ENCODE measurements at places on chromosomes 4 and X. TPM values are rescaled to one million over a fixed set of nuclear protein-coding genes. Genes with fewer than 3 reads are reported as not detected.
A peak's percentile ranks its signal among the peaks of the same experiment; 100 is the strongest.

DNA sequence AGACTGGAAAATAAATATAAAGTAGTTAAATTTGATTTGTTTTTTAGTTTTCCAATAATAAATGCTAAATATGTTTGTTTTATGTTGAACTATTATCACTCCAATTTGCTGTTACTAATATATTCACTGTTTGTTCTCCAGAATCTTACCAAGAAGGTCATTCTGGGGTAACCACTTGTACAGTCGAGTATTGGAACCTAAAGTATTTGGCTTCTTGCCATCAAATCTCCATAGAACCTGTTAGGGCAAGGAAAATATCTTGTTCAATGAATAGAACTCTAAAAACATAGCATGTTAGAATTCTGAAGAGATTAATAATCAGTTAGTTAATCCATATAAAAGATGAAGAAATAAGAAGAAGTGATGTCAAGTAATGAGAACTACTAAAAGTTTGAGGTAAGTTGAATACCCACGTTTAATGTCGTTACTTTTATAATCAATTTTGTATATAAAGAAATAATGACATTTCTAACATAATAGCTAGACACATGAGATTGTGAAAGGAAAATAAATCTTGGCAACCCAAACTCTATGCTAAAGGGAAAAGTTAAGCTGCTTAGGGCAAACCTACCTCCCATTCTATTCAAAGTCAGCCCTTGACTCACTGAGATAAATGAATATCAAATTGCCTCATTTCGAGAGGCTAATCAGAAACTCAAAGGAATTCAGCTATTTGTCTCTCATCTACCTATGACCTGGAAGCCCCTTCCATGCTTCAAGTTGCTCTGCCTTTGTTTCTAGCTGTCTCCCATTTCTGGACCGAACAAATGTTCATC, 15.3 kb downstream of the UGT2B15 start:
- no peak for DNase-seq

- peak; percentile 86 for DNase-seq
These were observed 1.8 kb upstream of the BCORL1 start for GRCh38 chrX:129980540-129981199.

DNA sequence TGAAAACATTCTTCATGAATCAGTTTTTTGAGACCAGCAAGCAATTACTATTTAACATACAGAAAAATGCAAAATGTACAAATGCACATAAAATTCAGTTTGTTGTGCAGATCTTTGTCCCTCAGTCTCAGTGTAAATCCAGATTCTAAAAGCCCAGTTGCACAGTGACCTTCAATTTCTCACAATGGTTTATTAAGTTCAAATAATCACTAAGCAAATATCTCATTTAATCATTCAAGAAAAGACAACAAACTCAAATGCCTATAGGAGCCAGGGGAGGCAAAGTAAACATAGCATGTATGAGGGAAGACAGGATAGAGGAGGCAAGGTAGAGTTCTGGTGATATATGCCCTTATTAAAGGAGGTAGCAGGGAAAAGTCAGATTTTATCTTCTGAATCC, 82.8 kb downstream of the PPP3CA start:
- DNase-seq = no peak

GRCh38 chrX:107014936-107015335, 14.9 kb upstream of the MORC4 start:
- no peak for DNase-seq

DCAF12L1 gene
- not detected for total RNA-seq

GRCh38 chr4:165433529-165433928, 54.7 kb downstream of the CPE start:
- DNase-seq = no peak

GRCh38 chr4:103895876-103896465, 176.2 kb upstream of the TACR3 start:
- no peak for DNase-seq

- DNase-seq = no peak
These were observed 204.1 kb downstream of the MAPK10 start for GRCh38 chr4:86155766-86156165.

GRCh38 chr4:110854021-110854678, 231.3 kb upstream of the PITX2 start:
- no peak for DNase-seq

MAGEB1 gene
- not detected for total RNA-seq

- DNase-seq = no peak
These were observed 33.1 kb upstream of the ANXA10 start for GRCh38 chr4:168059251-168059650.

GRCh38 chrX:72545990-72546389, 26.7 kb downstream of the HDAC8 start:
- no peak for DNase-seq

EDNRA gene
- 10.5 TPM for total RNA-seq

JCHAIN gene
- not detected for total RNA-seq

SPOCK3 gene
- 1.8 TPM for total RNA-seq

DNA sequence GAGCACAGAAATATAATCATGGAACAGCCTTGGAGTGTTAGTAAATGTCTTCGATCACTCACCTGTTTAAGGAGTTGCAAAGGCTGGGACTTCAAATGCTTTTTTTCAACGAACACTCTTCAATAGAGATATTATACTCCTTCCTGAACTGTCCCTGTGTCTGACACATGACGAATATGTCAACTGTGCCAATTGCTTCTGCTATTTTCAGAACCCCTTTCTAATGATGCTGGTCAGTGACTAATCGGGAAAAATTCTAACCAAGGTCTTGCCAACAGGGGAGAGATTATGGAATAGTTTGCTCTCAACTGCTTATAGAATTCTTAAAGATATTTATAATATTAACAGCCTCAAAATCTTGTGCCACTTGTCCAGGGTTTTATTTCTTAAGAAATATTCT, 8.5 kb upstream of the KLHL34 start:
- no peak for DNase-seq

DNA sequence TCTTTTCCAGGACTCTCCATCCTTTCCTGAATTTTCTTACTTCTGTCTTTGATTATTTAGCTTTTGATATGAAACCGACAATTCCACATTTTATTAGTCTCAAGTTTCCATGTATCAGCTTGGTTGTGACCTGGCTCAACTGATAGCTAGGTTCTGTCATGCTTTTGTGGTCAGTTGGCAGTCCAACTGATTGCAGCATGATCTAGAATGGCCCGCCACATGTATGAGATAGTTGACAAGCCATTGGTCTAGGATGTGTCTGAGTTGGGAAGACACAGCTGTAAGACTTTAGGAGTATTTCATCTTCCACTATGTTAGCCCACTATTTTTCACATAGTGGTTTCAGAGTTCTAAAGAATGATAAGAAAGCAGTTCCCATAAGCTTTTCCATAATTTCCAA, 117.5 kb upstream of the GRID2 start:
- no peak for DNase-seq

DNA sequence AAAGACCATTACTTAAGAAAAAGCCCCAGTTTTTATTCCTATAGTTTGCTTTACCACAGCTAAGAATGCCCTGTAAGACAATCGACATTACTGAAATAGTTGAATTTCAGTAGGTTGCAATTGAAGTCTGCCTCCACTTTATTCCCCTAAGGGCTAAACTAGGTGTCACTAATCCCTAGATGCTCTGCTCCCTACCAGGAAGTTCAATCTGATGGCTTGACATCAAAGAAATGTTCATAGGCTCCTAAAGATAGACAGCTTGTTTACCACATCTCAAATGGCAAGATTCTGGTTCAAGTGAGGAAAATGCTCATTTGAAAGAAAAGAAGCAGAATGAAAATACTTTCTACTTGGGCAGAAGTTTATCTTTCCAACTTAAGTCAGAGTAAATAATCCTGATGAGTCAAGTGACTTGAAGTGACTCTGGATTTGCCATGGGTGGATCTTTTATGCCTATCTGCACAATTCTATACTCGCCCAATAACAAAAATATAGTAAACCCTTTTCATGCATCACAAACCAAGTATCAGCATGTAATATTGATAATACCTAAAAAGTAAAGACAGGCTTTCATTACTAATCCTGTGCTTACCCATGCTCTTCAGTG, 117.2 kb downstream of the SH3RF1 start:
- no peak for DNase-seq

DNA sequence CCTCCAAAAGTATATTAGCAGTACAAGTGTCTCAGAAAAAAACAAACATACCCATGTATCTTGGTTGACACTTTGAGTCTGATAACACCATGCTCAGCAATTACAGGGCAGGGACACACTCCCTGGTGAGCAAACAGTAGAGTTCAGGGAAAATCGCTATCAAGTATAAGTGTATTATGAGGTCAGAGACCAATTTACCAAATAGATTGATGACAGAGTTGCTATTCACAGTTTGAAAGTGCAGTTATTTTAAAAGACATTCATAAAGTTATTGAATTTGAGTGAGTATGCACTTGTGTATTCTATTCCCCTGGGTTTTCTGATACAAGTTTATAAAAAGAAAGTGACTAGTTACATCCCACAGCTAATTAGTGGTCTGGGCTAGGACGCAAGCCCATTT, 10.2 kb upstream of the LONRF3 start:
- DNase-seq = no peak

- no peak for DNase-seq
These were observed 106.7 kb downstream of the ARHGAP6 start for GRCh38 chrX:11558972-11559371.

AADAT gene
- total RNA-seq = 4.3 TPM

OPHN1 gene
- 7.9 TPM for total RNA-seq

DNA sequence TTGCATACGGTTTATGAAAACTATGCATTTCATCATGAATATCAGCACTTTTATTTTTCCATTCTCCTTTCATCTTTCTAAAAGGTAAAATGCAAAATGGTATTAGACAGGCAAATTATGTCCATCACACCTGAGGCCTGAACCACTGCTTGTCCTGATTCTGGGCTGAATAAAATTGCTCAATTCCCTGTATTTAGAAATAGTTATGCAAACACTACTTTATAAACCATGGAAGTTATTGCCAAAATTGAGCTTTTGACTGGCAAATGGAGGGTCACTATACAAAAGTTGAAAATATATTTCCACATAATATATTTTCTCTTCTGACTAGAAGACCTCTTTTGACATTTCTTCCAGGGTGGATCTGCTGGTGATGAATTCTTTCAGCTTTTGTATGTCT, 21.1 kb downstream of the FAM47E start:
- no peak for DNase-seq

- no peak for DNase-seq
These were observed 776.8 kb downstream of the CCSER1 start for GRCh38 chr4:90904021-90904420.

GRCh38 chrX:33840176-33840575, 291.9 kb downstream of the FAM47A start:
- DNase-seq = no peak

DNA sequence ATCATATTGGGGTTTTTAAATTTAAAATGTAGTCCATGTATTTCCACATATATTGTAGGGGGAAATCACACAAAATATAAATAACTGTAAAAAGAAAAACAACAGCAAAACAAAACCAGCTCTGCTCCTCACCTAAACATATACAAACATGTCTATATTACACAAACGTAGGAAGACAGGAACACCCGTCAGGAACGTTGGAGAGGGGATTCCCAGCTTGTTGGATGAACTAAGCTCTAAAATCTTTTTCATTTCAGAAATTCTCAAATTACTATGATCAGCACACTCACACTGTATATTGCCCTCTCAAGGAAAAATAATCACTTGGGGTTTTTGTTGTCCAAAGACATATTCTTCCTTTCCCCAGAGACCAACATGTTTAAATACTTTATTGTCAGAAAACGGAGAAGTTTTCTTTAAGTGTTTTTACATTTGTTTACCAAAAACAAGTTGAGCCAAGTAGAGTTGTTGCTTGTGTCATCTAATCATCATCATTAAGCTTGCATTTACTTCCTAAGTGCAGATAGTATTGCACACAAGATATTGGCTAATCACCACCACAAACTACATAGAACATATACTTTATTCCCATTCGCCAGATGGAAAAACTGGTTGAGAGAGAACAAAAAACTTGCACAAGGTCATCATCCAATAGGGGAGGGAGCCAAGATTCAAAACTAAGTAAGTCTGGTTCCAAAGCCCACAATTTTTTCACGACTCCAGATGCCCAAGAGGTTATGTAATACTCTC, 2.4 kb upstream of the TLR10 start:
- DNase-seq = no peak

- DNase-seq = no peak
These were observed 122.9 kb downstream of the GPAT3 start for GRCh38 chr4:83658806-83659205.

DNA sequence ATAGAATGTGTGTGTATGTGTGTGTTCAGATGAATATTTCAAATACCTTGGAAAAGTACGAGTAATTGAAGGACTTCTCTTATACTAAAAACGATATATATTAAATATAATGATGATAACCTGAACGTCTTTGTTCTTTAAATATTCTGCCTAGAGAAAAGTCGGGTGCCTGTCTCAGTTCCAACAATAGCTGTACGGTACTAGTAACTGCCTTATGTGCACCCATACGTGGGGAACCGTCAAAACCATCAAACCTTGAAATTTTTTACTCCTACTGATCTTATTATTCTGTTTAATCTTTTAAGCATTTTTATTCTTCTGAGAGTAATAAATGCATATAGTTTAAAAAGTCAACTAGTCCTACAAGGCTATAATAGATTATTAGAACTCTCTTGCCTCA, 1045.7 kb downstream of the C4orf33 start:
- no peak for DNase-seq

DNA sequence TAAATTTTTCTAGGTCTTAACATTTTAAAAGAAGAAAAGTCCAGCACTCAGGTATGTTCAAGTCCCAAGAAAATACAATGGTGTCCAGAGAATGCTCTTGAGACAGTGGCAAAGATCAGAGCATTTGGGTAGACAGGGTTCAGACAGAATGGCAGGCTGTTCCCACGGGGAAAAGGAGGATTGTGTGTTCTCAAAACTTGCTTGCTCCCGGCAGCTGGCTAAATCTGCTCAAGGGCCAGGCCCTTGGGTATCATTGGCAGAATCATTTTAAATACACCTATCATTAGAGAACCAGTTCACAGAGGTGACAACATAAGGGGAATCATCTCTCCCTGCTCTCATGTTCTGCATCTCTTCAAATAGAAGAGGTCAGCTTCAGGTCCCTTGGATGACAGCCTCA, 456.3 kb downstream of the DTHD1 start:
- DNase-seq = no peak

GRCh38 chrX:22220941-22221340, 51.8 kb upstream of the CBLL2 start:
- no peak for DNase-seq

- DNase-seq = no peak
These were observed 298.7 kb upstream of the KLF3 start for GRCh38 chr4:38365261-38365660.

- DNase-seq = no peak
These were observed 836.5 kb upstream of the HTR2C start for GRCh38 chrX:113747274-113747973.

CDX4 gene
- total RNA-seq = not detected
